ENCODE measurements at places on chromosomes 1 and 21.

- no peak for DNase-seq
Measured at GRCh38 chr1:197195100-197195499, 48.6 kb upstream of the ASPM start.

DNA sequence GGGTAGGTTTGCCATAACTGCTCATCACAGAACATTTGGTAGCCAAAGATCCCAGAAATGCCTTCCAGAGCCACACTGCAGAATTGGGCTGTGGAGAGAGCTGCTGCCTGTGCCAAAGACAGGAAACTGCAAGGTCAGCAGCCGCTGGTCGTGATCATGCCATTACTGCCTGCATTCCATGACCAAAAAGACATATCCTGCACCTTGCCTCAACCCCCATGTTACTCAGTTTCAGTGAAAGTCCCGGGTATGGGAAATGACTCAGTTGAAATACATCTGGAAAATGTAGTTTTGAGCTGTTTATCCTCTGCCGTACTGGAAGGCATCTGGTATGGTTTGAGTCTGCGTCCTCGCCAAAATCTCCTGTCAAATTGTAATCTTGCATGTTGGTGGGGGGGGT is 161.7 kb downstream of the FCRL5 start:
- no peak for DNase-seq

DNA sequence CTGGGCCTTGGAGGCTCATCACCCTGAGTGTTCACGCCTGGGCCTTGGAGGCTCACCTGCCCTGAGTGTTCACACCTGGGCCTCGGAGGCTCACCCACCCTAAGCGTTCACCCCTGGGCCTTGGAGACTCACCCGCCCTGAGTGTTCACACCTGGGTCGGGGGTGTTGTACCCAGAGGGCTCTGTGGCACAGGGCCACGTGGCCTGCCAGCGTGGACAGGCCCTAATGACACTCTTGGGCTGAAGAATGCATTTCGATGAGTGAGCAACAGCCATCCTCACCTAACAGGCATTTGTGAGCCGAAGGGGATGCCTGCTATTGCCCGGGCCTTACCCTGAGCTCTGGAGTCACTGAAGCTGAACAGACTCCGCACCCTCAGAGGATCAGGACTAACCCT is 17.5 kb downstream of the SLC19A1 start:
- no peak for DNase-seq

- DNase-seq, result no peak
Measured at GRCh38 chr1:234597894-234598293, 12.1 kb downstream of the IRF2BP2 start.

GRCh38 chr1:234219711-234220110 is 153.5 kb upstream of the COA6 start:
- no peak for DNase-seq

DNA sequence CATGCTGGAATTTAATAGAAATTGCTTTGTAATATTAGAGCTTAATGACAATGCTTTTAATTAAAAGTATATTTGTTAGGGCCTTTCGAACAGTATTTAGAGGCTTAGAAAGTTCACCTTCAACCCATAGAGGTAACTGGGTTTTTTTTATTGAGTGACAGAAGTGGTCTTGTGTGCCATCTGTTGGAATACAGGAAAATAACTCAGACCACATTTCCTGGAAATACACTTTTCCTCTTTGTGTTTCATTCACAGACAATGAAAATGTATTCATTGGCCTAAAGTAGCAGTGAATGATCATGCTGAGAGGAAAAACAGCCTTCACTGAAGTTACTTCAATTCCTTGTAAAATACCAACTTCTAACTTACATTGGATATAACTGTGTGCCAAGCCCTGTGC is 83.6 kb upstream of the L1TD1 start:
- no peak for DNase-seq

Measured in neuronal stem cell (in vitro differentiated cells).